Calu3 (cell line): ENCODE measurements at places on chromosomes 12 and 14. TPM values are rescaled to one million over a fixed set of nuclear protein-coding genes. Genes with fewer than 3 reads are reported as not detected.
A peak's percentile ranks its signal among the peaks of the same experiment; 100 is the strongest.

The PTGDR gene
- total RNA-seq = not detected in 2 replicates

The OR4E2 gene
- not detected in 2 replicates for total RNA-seq

GRCh38 chr12:56631790-56632700 is 1.9 kb upstream of the BAZ2A start:
- DNase-seq = peak; percentile 75

The FAM90A1 gene
- 0.50 and 0.61 TPM in 2 replicates for total RNA-seq

- no peak for DNase-seq
Observed at GRCh38 chr14:23525611-23526010, 26.0 kb downstream of the ZFHX2 start.

The P2RX7 gene
- not detected in 2 replicates for total RNA-seq

The EML5 gene
- total RNA-seq = 0.52 and 0.78 TPM in 2 replicates

GRCh38 chr14:67674139-67674479 is 323 bp downstream of the VTI1B start:
- DNase-seq = peak; percentile 83

The SLC25A47 gene
- total RNA-seq = not detected in 2 replicates

DNA sequence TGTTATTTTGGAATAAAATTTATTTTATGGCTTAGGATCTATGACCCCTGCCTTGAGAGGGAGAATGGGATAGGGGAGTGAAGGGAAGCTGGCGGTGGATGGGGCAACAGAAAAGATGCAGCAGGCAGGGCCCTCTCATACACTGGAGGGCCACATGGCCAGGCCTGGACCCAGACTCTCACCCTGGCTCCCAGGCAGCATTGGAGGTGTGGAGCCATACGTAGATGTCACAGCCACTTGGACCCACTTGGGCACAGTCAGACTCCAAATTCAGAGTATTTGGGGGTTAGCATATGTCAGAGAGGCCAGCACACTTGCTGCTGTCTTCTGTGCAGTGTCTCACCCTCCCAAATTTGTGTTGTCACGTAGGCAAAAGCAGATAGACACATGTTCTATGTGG is 6.5 kb downstream of the NAB2 start:
- no peak for DNase-seq

The PDZRN4 gene
- not detected in 2 replicates for total RNA-seq

- DNase-seq = peak; percentile 75
Observed at GRCh38 chr12:7162691-7163114, 26.8 kb upstream of the PEX5 start.

The TDRD9 gene
- not detected in 2 replicates for total RNA-seq

GRCh38 chr12:2359725-2360629 is 307.2 kb downstream of the CACNA1C start:
- no peak for DNase-seq

DNA sequence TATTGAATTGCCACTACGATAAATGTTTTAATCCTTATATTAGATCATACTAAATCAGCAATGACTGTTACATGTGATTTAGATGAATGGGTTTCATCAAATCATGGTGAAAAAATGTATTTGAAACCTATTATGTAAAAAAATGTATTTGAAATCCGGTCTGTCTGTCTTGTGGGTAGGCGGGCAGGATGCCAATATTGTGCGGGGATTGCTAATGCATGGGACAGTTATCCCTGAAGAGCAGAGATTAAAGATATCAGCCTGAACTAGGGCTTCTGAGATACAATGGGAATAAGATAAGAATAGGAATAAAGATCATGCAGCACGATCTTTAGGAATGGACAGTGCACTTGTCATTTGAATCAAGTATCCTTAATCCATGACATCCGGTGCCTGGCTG is 134.0 kb downstream of the PRKCH start:
- no peak for DNase-seq

The CLIP1 gene
- 95.3 and 109 TPM in 2 replicates for total RNA-seq

The BIN2 gene
- total RNA-seq = not detected in 2 replicates

DNA sequence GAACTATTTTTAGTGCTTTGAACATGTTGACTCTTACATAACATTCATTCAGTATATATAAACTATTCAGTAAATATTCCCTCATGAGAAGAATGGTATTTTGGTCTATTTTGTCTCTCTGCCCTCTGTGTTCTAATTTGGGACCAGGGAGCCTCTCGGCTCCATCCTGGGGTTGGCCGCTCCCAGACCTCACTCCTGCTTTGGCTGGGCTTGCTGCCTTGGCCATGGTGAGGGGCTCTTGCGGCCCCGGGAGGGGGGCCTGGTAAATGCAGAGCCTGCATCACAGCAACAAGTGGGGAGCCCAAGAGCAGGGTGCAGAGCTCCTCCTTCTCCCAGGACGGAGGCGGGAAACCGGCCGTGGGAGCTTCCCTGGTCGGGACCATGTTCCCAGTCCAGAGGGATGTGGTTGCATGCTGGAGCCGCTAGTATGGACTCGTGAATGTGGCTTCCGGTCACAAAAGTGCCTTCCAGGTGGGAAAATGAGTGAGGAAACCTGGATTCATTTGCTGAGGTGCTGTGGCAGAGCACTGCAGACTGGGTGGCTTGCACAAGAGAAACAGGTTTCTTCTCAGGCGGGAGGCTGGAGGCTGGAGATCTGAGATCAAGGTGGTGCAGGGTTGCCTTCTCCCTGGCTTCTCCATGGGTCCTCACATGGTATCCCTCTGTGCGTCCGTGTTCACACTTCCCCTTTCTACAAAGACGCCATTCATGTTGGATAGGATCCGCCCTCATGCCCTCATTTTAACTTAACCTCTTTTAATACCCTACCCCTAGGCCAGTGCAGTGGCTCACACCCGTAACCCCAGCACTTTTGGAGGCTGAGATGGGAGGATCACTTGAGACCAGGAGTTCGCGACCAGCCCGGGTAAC is 250.2 kb downstream of the CACNA1C start:
- DNase-seq = no peak

DNA sequence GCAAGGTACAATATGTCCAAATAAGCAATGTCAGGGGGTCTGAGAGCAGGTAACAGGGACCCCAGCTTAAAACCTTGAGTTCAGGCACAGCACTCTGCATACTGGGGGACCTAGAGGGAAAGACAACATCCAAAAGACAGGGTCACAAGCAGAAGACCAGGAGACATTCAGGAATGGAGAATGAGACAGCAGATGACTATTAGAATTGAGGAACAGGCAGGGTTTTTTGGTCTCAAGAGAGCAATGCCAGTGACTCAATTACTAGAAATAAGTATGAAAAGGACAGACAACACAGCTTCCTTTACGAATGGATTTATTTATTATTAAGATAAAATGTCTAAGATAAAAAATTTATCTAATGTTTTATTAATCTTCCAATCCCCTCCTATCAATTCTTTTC is 223.0 kb downstream of the PTPRO start:
- DNase-seq = no peak

GRCh38 chr12:132278401-132279183 is 50.8 kb downstream of the GALNT9 start:
- DNase-seq = no peak

- no peak for DNase-seq
Observed at GRCh38 chr12:81245907-81246570, 168.2 kb downstream of the ACSS3 start.

GRCh38 chr12:62774794-62775193 is 160.2 kb downstream of the PPM1H start:
- DNase-seq = no peak

- DNase-seq = no peak
Observed at GRCh38 chr12:50568338-50569091, 63.7 kb downstream of the DIP2B start.

DNA sequence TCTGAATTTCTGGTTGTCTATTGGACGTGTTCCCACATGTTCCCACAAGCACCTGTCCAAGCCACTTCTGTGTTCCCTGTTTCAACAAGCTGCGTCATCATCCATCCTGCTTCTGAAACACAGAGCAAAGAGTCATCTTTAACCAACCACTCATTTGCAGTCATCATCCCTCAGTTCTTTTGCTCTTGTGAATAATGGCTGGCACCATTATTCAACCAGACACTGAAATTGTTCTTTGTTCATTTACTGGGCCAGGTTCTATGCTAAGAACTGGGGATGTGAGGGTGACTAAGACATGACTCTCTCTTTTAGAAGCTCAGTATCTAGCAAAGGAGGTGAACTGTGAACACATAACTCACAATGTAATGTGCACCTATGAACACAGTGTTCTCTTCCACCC is 40.7 kb upstream of the ANO4 start:
- DNase-seq = no peak

- DNase-seq = no peak
Observed at GRCh38 chr14:63901434-63902085, 48.8 kb downstream of the SYNE2 start.

- DNase-seq = no peak
Observed at GRCh38 chr14:95163132-95163531, 5.8 kb upstream of the DICER1 start.

- DNase-seq = no peak
Observed at GRCh38 chr12:40045656-40046055, 60.2 kb downstream of the SLC2A13 start.

The HHIPL1 gene
- 0.22 TPM in 1 of 2 replicates, not detected in the other for total RNA-seq

DNA sequence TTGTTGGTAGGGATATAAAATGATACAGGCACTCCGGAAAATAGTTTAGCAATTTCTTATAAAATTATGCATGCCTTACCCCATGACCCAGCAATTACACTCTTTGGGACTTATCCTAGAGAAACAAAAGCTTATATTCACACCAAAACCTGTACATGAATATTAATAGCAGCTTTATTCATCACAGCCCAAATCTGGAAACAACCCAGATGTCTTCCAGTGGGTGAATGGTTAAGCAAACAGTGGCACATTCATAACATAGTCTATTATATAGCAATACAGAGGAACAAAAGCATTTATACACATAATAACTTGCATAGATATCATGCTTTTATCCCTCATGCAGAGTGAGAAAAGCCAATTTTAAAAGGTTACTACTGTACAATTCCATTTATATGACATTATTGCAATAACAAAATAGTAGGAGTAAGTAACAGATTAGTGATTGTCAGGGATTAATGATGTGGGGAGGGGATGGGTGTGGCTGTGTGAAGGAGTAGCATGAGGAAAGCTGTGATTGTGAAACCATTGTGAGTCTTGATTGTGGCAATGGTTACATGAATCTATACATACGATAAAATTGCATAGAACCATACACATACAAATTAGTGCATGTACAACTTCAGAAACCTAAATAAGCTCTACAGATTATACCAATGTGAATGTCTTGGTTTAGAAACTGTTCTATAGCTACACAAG is 363.1 kb upstream of the OR4E1 start:
- DNase-seq = no peak

The CCDC196 gene
- not detected in 2 replicates for total RNA-seq
